Occipital lobe (tissue), 3 donors: ENCODE measurements at places on chromosomes 12 and 14.
A peak's percentile ranks its signal among the peaks of the same experiment; 100 is the strongest.

DNA sequence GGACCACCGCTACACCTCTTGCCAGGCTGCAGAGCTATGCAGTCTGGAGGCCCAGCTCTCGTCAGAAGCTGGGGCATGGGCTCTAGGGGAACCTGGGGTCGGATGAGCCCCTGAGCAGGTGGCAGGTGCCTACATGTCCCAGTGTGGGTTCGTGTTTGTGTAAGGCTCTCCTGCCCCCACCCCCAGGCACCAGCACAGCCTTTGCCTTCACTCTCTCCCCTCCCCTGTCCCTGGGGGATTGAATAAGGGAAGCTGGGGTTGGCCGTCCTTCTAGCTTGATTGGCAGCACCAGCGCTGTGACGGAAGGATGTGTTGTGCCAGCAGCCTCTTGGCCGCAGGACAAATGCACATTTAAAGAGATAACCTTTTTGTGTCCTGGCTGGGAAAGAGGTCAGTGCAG lies 34.8 kb upstream of the TSPAN9 start:
- no peak for DNase-seq

GRCh38 chr12:89384050-89384758 lies 31.9 kb upstream of the DUSP6 start:
- peak; percentile 77 for DNase-seq

GRCh38 chr12:75660805-75661404 lies 149.5 kb upstream of the KRR1 start:
- DNase-seq, result no peak

- DNase-seq, result no peak
These were observed 21.0 kb downstream of the BATF start for GRCh38 chr14:75543253-75543652.

DNA sequence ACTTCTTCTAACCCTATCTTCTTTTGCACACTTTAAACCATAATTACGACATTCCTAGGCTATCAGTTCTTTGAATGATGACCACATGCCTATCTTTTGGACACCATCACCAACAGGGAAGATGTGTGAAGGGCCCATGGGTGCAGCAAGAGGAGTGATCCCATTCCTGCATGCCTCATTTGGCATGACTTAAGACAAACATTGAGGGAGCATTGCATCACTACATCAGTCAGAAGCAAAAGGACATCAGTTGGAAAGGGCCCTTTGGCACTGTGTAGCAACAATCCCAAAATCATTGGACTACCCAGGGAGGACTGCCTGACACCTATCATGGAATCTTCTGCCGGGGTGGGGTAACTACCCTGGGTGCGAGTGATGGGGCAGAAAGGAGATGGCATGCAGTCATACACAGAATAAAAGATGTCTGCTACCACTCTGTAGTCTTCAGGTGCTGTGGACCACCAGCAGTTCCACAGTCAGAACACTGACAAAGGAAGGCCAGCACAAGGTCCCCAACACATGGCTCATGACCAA lies 10.7 kb upstream of the TMBIM6 start:
- no peak for DNase-seq

DNA sequence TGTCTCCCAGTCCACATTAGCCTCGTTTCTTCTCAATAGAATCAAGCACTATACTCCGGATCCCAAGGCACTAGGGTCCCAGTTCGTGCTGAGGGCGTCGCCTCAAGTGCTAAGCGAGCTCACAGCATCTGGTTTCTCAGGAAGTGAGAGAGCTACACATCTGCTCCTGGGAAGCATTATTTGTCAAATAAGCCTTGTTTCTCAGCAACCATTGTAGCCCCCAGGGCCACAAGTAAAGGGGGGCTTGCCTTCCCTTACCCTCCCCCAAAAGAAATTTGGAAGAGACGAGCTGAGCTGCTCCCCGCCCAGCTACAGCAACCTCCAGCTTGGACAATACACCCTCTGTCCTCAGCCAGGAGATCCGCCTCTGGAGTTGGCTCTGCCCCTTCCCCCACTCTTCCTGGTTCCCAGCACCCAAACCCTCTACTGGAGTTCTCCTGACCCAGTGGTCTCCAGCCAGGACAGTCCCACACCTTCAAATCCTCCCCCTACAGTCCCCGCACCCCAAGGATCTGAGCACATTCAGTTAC lies 5.7 kb upstream of the TNS2 start:
- no peak for DNase-seq

- DNase-seq, result no peak
These were observed 3.9 kb downstream of the GPHN start for GRCh38 chr14:66511849-66512248.

- no peak for DNase-seq
These were observed 21.6 kb downstream of the PYM1 start for GRCh38 chr12:55906056-55906455.

DNA sequence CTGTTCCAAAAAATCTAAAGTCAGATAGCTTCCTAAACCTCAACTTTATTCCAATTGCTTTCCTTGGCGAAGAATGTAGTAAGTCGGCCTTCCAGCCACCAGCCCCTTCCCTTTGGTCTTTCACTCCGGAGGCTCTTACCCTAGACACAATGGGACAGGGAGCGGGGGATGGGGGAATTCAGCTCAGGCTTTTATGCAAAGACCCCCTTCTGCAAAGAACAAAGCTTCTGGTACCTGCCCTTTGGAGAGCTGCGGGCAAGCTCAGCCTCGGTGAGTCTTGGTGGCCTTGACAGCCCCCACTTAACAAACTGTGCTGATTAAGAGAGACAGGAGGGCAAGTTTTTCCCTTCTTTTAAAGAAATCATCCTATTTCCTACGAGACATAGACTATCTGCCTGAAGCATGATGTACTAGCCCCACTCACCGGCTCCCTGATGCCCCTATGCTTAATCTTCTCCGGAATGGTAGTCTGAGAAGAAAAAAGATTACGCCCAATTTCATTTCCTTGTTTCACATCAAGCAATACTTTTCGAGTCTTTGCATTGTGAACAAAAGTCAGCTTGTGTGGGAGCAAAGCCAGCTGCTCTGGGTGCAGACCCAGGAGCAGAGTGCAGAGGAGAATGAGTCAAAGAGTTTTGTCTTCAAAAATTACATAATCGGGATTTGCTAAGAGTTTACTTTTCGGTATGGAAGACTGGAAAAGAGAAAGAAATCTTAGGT lies 1.5 kb upstream of the NANOG start:
- no peak for DNase-seq

GRCh38 chr12:57220770-57221168 lies 4.2 kb downstream of the NXPH4 start:
- no peak for DNase-seq

GRCh38 chr14:22432348-22432976 lies 156.6 kb downstream of the DAD1 start:
- DNase-seq, result no peak

DNA sequence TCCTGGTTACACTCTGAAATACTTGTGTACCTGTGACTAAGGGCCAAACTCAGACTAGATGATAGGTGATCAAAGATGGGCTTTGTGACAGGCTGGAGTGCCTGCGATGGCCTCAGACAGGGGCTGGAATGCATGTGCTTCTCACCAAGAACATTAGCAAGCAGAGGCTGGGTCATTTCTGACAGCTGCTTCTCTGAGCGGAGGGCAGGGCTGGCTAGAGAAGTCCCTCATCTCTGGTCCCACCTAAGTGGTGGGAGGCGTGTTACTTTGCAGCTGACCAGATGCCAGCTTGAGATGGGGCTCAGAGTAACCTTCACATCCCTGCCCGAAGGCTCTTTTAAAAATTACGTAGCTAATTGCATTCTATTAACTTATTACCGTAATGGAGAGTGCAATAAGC lies 106.8 kb upstream of the RTL1 start:
- no peak for DNase-seq

- DNase-seq, result no peak
These were observed 118.9 kb downstream of the CHST11 start for GRCh38 chr12:104575442-104576186.

DNA sequence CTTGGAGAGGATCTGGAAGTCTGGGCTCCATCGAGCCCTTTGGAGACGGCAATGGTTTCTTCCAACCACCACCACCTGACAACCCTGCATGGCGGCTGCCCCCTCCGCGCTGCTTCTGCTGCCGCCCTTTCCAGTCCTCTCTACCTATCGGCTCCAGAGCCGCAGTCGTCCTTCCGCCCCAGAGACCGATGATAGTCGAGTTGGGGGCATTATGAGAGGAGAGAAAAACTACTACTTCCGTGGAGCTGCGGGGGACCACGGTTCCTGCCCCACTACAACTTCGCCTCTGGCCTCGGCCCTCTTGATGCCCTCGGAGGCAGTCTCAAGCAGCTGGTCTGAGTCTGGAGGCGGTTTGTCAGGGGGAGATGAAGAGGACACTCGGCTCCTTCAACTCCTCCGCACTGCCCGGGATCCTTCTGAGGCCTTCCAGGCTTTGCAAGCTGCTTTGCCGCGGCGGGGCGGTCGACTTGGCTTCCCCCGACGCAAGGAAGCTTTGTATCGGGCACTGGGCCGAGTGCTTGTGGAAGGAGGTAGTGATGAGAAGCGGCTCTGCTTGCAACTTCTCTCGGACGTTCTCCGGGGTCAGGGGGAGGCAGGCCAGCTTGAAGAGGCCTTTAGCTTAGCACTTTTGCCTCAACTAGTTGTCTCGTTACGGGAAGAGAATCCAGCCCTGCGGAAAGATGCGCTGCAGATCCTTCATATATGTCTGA lies 499 bp downstream of the TOGARAM1 start:
- DNase-seq, result peak; percentile 83
